Fibroblast of mammary gland (primary cell): ENCODE measurements at places on chromosomes 7 and 10.

- peak; percentile 10 for DNase-seq
Measured at GRCh38 chr10:78634389-78634815, 434.4 kb upstream of the ZMIZ1 start.

- no peak for DNase-seq
Measured at GRCh38 chr7:103574576-103574975, 128.6 kb upstream of the SLC26A5 start.

- DNase-seq, result peak; percentile 2
Measured at GRCh38 chr7:44150466-44150832, 9.3 kb upstream of the MYL7 start.

GRCh38 chr7:50939021-50939420 is 156.3 kb upstream of the GRB10 start:
- no peak for DNase-seq

DNA sequence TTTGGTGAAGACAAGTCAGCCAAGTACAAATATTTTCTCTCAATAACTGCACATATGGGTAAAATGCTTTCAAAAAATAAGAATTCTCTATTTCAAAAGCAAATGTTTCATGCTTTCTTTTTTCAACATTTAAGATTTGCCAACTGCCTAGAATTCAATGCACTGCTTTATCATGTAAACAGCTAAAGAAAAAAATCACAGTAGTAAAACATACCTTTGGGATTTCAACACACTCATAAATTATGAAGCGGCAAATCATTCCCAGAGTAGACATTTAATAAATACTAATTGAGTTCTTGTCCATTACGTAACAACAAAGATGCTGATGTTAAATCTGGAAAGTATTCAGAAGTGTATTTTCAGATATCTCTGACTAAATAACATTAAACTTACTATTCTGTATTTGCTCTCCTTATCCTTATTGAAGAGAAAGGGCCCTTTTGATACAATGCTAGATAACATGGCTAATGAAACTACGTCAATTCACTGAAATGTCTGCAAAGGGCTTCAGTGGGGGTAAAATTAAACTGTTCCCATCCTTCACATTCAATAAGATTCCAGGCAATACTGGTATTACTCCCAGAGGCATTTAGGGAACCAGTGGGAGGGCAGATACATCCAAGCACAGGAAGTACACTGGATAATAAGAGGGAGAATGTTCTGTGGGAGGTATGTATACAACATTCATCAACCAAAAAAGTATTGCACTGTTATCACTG is 13.9 kb downstream of the NAPEPLD start:
- DNase-seq, result peak; percentile 30

GRCh38 chr10:91339729-91340128 is 70.4 kb upstream of the HECTD2 start:
- no peak for DNase-seq

DNA sequence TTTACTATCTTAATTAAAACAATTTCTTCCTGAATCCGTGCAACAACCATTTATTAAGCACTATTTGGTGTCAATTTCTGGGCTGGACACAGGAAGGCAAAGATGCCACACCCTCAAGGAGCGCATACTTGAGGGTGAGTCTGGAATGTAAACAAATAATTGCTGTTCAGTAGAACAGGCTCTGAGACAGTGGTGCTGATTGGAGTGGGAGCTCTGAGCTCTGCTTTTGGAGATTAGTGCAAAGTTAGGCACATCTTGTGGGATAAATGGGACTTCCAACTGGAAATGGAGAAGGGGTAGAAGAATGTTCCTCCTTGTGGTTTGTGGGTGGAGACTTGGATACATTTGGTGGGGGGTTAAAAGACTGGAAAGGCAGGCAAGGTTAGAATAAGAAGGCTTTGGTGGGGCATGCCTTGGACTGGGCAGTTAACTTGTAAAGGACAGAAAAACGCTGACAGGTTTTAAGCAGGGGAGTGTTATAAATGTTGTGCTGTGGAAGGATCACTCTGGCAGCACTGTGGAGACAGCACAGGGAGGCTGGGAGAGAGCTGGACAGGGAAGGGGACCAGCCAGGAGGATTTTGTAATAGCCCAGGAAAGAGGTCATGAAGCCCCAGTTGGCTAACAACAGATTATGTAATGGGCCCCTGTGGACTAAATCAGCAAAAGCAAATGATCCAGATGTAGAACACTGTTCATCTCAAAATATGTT is 80.7 kb downstream of the ZNF365 start:
- DNase-seq, result peak; percentile 57

DNA sequence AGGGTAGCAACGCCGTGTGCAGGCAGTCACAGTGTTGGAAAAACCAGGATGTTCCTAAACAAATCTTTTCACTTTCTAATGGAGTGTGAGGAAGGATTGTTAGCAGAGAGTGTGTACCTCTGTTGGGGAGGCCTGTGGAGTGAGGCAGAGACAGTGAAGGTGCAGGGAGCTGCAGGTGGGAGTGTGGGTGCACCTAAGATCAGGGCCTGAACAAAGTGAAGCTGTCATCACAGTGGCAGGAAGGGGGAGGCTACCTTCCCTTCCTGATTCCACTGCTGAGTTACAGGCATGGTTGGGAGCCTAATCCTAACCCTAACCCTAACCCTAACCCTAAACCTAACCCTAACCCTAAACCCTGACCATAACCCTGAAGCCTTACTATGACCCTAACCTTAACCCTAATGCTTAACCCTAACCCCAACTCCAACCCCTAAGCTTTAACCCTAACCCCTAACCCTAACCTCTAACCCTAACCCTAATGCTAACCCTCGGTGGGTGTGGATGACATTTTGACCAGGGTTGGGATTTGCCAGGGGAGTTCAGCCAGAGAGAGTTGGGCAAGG is 158.8 kb upstream of the KLF6 start:
- DNase-seq, result no peak

- no peak for DNase-seq
Measured at GRCh38 chr7:159120540-159120919, 24.1 kb downstream of the VIPR2 start.

- no peak for DNase-seq
Measured at GRCh38 chr7:110061387-110061786, 1029.5 kb upstream of the LRRN3 start.
